ENCODE measurements at places on chromosomes 16 and 17.
A peak's percentile ranks its signal among the peaks of the same experiment; 100 is the strongest.

GRCh38 chr17:44093231-44093900 lies 22.8 kb downstream of the G6PC3 start:
- DNase-seq = no peak

- peak; percentile 20 for DNase-seq
Observed at GRCh38 chr16:138049-138417, 440 bp downstream of the NPRL3 start.

- DNase-seq = no peak
Observed at GRCh38 chr16:74865922-74866598, 91.4 kb upstream of the FA2H start.

DNA sequence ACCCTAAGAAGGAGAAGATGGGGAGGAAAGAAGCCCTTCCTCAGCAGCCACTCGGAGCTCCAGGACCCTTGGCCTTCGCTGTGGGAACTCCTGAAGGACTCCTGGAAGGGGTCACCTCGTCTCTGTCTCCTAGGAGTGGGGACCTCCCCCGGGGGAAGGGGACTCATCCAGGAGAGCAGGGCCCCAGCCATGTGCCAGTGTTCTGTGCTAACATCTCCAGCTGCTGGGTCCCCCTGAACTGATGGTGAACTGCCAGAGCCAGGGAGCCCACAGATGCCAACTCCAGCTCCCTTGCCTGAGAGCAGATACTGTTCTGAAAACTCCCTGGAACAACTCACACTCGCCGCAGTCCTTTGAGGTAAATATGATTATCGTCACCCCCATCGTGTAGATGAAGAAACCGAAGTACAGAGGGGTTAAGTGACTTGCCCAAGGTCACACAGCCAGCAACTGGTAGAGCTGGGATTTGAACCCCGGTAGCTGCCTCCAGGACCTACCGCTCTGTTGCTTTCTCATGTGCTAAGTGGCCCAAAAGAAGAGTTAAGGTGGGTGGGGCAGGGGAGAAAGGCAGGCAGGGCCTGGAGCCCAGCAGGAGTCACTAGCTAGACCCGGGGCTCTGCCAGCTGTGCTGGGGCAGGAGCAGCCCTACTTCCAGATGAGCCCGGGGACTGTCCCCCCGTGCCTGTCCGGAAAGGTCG lies 10.5 kb downstream of the TIMM22 start:
- no peak for DNase-seq

GRCh38 chr17:32516940-32517701 lies 30.3 kb downstream of the CDK5R1 start:
- DNase-seq = no peak

DNA sequence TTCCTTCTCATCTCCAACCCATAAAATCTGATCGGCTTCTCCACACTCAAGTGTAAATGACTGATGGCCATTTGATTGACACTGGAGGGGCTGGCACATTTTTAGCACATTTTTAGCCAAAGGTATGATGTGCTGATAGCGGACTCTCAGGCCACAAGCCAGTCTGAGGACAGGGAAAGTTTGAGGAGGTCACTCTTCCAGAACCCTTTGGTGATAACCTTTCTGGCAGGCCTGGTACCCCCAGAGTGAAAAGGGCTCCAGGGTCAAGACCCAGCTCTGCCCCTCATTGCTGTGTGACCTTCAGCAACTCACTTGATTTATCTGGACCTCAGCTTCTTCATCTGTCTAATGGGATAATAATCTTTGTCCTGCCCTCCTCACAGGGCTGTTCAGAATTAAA lies 1.7 kb upstream of the NLRC5 start:
- DNase-seq = no peak

DNA sequence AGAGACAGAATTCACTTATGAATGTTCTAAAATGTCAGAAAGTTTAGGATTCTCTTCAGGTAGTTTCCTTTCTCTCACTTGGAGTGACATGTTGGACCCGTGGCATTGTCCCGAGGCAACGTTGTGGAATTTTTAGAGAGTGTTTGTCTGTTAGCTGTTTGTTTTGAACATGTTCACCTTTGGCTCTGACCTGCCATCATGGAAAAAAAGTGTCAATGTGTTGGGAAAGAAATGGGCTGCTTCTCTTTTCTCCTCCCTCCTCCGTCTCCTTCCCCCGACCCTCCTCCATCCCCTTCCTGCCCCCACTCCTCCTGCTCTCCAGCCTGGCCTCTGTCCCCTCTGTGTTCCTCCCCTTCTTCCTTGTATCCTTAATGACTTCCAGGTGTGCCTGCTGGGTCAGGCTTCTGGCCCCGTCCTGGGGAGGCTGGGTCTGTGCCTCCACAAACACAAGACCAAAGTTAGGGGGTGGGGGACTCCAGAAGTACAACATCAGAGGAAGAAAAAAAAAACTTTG lies 463.1 kb downstream of the MAF start:
- no peak for DNase-seq

DNA sequence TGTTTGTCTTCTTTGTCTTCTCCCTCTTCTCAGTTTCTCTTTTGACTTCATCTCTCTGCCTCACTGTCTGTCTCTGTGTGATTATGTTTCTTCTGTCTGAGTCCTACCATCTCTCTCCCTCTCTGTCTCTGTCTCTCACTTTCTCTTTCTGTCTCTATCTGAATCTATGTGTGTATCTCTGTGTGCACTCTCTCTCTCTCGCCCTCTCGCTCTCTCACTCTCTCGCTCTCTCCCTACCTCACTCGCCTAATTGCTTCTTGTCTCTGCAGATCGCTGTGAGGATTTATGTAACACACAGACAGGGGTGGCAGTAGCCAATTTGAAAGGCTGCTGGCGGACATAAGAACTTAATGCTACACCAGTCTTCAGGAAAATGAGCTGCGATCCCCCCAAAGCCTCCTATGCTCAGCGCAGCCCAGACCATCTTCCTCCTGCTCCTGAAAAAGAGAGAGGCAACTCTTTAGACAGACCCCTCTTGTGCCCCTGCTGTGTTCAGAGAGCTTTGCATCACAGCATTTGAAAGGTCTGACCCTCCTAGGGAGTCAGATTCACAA lies 140.9 kb downstream of the CCT6B start:
- DNase-seq = no peak

- DNase-seq = peak; percentile 50
Observed at GRCh38 chr17:35449371-35449931, 885 bp upstream of the SLFN13 start.

DNA sequence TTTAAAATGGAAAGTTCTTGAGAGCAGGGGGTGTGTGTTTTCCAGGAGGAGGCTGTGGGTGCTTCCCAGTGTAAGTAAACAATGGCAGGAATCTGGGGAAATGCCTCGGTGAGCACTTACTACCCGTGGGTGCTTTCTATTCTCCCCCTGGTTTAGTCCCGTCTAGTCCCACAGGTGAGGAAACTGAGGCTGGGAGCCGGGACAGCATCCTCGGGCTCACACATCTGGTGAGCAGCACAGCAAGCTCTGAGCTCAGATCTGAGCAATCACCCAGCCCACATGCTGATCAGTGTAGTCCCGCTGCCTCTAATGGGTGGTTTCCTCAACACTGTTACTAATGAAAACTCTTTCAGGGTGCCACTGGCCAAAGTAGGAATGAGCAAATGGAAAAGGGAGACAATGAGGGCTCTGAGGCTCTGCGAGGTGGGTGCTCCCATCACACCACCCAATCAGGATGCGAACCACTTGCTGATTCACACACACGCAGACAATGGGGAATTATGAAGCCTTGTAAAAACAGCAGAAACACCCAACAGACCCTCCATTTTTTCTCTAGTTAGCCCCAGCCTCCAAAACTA lies 202.6 kb downstream of the PARN start:
- no peak for DNase-seq

DNA sequence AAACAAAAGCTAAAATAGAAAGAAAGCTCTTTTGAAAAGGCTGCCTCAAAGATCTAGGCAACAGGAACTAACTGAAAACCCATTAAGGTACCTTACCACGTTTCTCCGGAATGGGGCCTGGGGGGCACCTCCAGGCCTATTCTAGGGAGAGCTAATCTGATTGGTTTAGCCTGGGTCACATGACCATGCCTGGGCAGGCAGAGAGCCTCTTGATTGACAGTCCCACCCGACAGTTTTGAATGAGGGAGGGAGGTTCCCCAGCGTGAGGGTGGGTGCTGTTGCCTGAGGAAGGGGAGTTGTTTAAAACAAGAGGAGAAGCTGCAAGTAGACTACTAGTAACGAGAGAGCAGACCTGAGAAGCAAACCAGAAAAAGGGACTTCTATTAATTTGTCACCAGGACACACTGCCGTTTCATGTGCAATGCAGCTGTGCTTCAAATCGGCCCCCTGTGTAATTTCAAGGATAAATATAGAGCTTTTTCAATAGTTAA lies 143.4 kb upstream of the HS3ST2 start:
- DNase-seq = no peak

GRCh38 chr16:48011878-48012658 lies 143.7 kb downstream of the ABCC12 start:
- DNase-seq = no peak

- DNase-seq = no peak
Observed at GRCh38 chr16:56616608-56617211, 8.3 kb downstream of the MT2A start.

DNA sequence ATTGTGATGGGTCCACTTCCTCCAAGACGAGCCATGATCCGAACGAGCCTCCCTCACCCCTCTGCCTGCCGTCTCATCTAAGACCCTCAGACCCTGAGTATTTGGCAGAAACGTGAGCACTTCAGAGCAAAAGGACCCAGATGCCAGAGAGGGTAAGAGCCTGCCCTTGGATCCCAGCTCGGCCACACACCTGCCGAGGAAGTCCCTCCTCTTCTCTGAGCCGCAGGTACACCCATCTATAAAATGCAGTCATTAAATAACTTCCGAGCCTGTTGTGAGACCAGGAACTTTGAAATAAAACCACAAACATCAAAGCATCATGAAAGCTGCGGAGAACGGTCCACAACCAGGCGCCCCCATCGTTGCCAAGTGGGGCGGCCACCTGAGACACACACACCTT lies 64.8 kb upstream of the DOC2B start:
- no peak for DNase-seq

- DNase-seq = no peak
Observed at GRCh38 chr17:45745601-45746494, 38.3 kb upstream of the CRHR1 start.

GRCh38 chr16:65271996-65272395 lies 150.1 kb upstream of the CDH11 start:
- no peak for DNase-seq

GRCh38 chr16:15482068-15482747 lies 47.8 kb downstream of the BMERB1 start:
- DNase-seq = peak; percentile 95

GRCh38 chr17:35903451-35903850 lies 23.3 kb upstream of the CCL5 start:
- no peak for DNase-seq

- DNase-seq = no peak
Observed at GRCh38 chr17:78174870-78175642, 6.7 kb downstream of the SYNGR2 start.

DNA sequence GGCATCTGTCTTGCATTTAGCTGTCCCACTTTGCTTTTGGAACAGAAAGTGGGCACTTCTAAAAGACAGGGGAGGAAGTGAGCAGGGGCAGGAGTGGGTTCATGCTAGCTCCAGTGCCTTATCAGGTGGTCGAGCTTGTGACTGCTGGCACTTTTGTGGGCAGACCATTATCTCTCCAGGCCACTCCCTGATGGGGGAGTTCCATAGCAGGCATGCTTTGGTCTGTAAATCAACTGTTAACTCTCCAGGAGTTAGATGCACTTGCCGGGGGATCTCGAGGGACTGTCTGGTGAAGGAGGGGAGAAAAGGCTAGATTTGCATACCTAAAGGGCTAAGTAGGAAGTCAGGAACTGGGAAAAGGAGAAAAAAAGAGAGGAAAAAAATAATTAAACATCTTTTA lies 9.3 kb upstream of the CARD14 start:
- DNase-seq = no peak

- no peak for DNase-seq
Observed at GRCh38 chr17:67403065-67403464, 26.0 kb downstream of the PITPNC1 start.

GRCh38 chr16:4477966-4478365 lies 1.8 kb downstream of the HMOX2 start:
- peak; percentile 43 for DNase-seq

Data from MG63 (cell line).